ENCODE measurements at places on chromosomes 13 and 19. TPM values are rescaled to one million over a fixed set of nuclear protein-coding genes. Genes with fewer than 3 reads are reported as not detected.

GRCh38 chr19:17075035-17075863 is at the start of the genes HAUS8 and MYO9B:
HAUS8 (minus strand) TSS chr19:17075452; CDS start chr19:17075422, 30 bp downstream.
MYO9B (plus strand) TSS chr19:17075777; CDS start chr19:17101718, 25,941 bp downstream.
- DNase-seq = peak; percentile 100
- H3K4me3 ChIP-seq = peak within 1 kb of the TSS; percentile 77
- H3K27me3 ChIP-seq = no peaks in the 10 kb centered on the region
- peak within 1 kb of the TSS; percentile 89 for H3K27ac ChIP-seq
- peaks cover 44% of the 10 kb centered on the region for H3K4me1 ChIP-seq

IZUMO1 gene
- not detected for polyA plus RNA-seq

LILRA1 gene
- polyA plus RNA-seq = 1.5 TPM

GRCh38 chr13:111625526-111626315 is 305.3 kb downstream of the TEX29 start:
- no peaks in the 10 kb centered on the region for H3K27me3 ChIP-seq
- H3K36me3 ChIP-seq = no peaks in the 10 kb centered on the region
- no peak for DNase-seq
- H3K4me3 ChIP-seq = no peak overlapping the region

DNA sequence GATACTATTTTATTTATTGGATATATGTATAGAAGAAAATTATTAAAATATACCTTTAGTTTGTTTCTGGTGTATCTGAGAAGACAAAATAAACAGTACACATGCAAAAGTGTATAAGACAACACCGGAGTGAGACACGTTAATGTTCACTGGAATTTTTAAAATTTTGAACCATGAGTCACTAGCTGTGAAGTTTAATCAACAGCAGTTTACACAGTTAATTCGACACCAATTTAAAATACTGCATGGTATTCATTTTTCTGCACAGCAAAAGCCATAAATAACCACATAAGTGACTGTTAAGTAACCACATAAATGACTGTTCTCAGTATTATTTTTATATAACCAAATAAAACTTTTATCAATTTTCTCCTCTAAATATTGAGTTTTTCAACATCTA is 418.7 kb upstream of the NBEA start:
- no peaks in the 10 kb centered on the region for H3K36me3 ChIP-seq
- H3K4me3 ChIP-seq = no peak overlapping the region
- no peaks in the 10 kb centered on the region for H3K27me3 ChIP-seq
- H3K27ac ChIP-seq = no peak overlapping the region

R3HDM4 gene
- 185 TPM for polyA plus RNA-seq

- no peaks in the 10 kb centered on the region for H3K4me1 ChIP-seq
- peaks cover 64% of the 10 kb centered on the region for H3K36me3 ChIP-seq
- DNase-seq = no peak
- H3K27ac ChIP-seq = no peak overlapping the region
- H3K4me3 ChIP-seq = no peak overlapping the region
- H3K27me3 ChIP-seq = no peaks in the 10 kb centered on the region
Measured at GRCh38 chr13:111230385-111230930, 90.0 kb upstream of the TEX29 start.

DNA sequence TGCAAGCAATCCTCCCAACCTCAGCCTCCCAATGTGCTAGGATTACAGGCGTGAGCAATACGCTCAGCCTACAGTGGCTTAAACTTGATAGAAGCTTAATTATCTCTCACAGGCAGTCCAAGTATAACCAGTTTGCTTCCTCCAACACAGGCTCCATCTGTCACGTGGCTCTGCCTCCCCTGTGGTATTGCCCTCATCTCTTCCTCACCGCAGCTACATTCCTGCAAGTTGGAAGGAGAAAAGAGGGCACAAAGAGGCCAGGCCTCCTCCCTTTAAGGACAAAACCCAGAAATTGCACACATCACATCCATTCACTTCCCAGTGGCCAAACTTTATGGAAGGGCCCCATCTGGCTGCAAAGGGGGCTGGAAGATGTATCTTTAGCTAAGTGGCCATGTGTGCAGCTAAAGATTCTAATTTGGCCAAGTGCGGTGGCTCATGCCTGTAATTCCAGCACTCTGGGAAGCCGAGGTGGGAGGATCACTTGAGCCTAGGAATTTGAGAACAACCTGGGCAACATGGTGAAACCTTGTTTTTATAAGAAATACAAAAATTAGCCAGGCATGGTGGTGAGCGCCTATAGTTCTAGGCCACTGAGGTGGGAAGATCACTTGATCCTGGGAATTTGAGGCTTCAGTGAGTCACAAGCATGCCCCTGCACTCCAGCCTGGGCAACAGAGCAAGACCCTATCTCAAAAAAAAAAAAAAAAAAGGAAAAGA is 3.1 kb upstream of the SDHAF1 start:
- no peaks in the 10 kb centered on the region for H3K27me3 ChIP-seq
- DNase-seq = no peak
- no peak overlapping the region for H3K27ac ChIP-seq
- H3K4me3 ChIP-seq = no peak overlapping the region

KLK14 gene
- 1.5 TPM for polyA plus RNA-seq

- no peak for DNase-seq
- no peak overlapping the region for H3K27ac ChIP-seq
- H3K4me1 ChIP-seq = no peaks in the 10 kb centered on the region
- no peaks in the 10 kb centered on the region for H3K36me3 ChIP-seq
Measured at GRCh38 chr13:99162567-99163361, 37.9 kb upstream of the UBAC2 start.

Measured in B cell (primary cell).